ENCODE measurements at places on chromosomes 2 and 18. TPM values are rescaled to one million over a fixed set of nuclear protein-coding genes. Genes with fewer than 3 reads are reported as not detected.

GRCh38 chr18:22219568-22220355 lies 50.4 kb downstream of the GATA6 start:
- no peaks in the 10 kb centered on the region for H3K27me3 ChIP-seq
- DNase-seq, result no peak
- H3K36me3 ChIP-seq, result no peaks in the 10 kb centered on the region
- H3K4me1 ChIP-seq, result peaks cover 11% of the 10 kb centered on the region

- no peak overlapping the region for H3K4me3 ChIP-seq
- no peak for DNase-seq
- no peaks in the 10 kb centered on the region for H3K36me3 ChIP-seq
- H3K27ac ChIP-seq, result no peak overlapping the region
- H3K4me1 ChIP-seq, result no peaks in the 10 kb centered on the region
Observed at GRCh38 chr2:120155308-120155707, 67.9 kb downstream of the TMEM185B start.

DNA sequence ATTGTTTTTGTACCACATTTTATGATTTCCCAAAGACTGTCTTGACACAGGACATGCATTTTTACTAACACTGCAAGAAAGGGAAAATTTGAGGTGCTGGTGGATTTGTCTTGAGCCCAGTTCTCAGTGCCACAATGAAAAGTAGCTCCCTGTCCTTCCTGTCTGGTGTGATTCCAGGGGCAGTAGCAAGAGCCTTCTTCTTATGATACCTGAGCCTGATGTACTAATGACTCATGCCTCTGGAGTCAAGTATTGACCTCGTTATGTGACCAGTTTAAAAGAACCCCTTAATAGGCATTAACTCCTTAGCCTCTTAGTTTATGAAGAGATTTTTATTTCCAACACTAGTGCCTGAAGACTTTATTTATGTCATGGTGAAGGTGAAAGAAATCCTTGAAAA lies 728.6 kb downstream of the SLC4A3 start:
- no peaks in the 10 kb centered on the region for H3K4me1 ChIP-seq
- no peaks in the 10 kb centered on the region for H3K36me3 ChIP-seq
- peak; percentile 11 for DNase-seq

GRCh38 chr2:111042772-111043771 lies 77.6 kb upstream of the BCL2L11 start:
- H3K27ac ChIP-seq, result no peak overlapping the region
- peaks cover 30% of the 10 kb centered on the region for H3K27me3 ChIP-seq
- no peaks in the 10 kb centered on the region for H3K36me3 ChIP-seq
- H3K4me1 ChIP-seq, result no peaks in the 10 kb centered on the region
- H3K4me3 ChIP-seq, result no peak overlapping the region

DNA sequence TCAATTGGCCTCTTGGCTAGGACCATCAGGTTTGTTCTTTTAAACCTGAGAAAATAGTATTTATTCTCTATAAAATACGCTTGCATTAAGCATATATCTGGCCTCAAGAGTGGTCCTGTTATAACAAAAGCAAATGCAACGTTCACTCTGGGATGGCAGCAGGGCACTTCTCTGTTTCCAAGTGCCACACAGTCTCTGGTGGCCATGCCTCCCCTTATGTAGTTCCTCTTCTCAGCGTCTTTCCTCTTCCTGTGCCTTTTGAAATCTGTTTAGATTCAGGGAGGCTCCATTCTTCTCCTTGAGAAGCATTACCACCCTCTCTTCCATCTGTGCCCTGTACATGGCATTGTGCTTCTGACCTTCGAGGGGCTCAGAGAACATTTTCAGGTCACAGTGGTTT lies 51.9 kb downstream of the TSHZ1 start:
- H3K4me1 ChIP-seq, result no peaks in the 10 kb centered on the region
- DNase-seq, result no peak
- H3K4me3 ChIP-seq, result no peak overlapping the region
- no peaks in the 10 kb centered on the region for H3K36me3 ChIP-seq
- no peak overlapping the region for H3K27ac ChIP-seq
- no peaks in the 10 kb centered on the region for H3K27me3 ChIP-seq

- no peaks in the 10 kb centered on the region for H3K27me3 ChIP-seq
- DNase-seq, result no peak
- H3K27ac ChIP-seq, result no peak overlapping the region
Observed at GRCh38 chr2:26088038-26088643, 54.3 kb downstream of the RAB10 start.

DNA sequence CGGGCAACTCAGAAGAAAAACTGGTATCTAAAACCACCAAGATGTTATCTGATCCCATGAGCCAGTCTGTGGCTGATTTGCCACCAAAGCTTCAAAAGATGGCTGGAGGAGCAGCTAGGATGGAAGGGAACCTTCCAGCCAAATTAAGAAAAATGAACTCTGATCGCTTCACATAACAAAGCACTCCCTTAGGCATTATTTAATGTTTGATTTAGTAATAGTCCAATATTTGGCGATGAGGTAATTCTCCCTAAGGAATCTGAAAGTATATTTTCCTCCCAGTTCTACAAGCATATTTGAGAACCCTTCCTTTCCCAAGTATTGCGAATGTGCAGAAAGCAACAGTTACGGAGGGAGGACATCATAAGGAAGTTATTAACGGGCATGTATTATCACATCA lies 156.6 kb downstream of the KCNJ3 start:
- no peak for DNase-seq
- no peaks in the 10 kb centered on the region for H3K27me3 ChIP-seq
- H3K36me3 ChIP-seq, result no peaks in the 10 kb centered on the region
- no peaks in the 10 kb centered on the region for H3K4me1 ChIP-seq
- H3K27ac ChIP-seq, result no peak overlapping the region
- H3K4me3 ChIP-seq, result no peak overlapping the region

- no peaks in the 10 kb centered on the region for H3K27me3 ChIP-seq
- no peaks in the 10 kb centered on the region for H3K36me3 ChIP-seq
- H3K4me1 ChIP-seq, result no peaks in the 10 kb centered on the region
- no peak overlapping the region for H3K4me3 ChIP-seq
- no peak overlapping the region for H3K27ac ChIP-seq
- no peak for DNase-seq
Observed at GRCh38 chr2:210072493-210072892, 70.1 kb downstream of the RPE start.

The CPLX4 gene
- total RNA-seq, result not detected

The NT5C1B gene
- total RNA-seq, result not detected

The GCG gene
- not detected for total RNA-seq

The NBAS gene
- total RNA-seq, result 57.6 TPM

The HADHA gene
- 139 TPM for total RNA-seq

All from astrocyte (in vitro differentiated cells and primary cell).